ENCODE measurements at places on chromosomes 6 and 20. TPM values are rescaled to one million over a fixed set of nuclear protein-coding genes. Genes with fewer than 3 reads are reported as not detected.
A peak's percentile ranks its signal among the peaks of the same experiment; 100 is the strongest.

GRCh38 chr6:10603219-10603618 lies 82.1 kb downstream of the GCNT2 start:
- no peak for DNase-seq

GRCh38 chr20:61895016-61895415 lies 170.7 kb downstream of the TAF4 start:
- DNase-seq, result no peak

DNA sequence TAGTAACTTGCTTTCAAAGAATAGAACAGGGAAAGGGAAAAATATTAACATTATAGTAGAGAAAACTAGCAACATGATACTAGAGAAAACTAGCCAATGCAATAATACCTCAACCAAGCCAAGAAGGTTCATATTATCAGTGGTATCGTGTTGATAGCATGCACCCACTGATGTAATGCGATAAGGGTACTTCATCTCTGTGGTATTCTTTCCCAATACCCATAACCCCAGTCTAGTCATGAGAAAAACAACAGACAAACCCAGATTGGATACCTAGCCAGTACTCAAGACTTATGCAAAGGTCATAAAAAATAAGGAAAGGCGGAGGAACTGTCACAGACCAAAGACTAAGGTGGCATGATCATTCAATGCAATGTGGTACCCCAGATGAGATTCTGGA lies 21.0 kb downstream of the BLOC1S5 start:
- DNase-seq, result no peak

GRCh38 chr6:156398371-156398770 lies 378.8 kb upstream of the ARID1B start:
- DNase-seq, result no peak

DNA sequence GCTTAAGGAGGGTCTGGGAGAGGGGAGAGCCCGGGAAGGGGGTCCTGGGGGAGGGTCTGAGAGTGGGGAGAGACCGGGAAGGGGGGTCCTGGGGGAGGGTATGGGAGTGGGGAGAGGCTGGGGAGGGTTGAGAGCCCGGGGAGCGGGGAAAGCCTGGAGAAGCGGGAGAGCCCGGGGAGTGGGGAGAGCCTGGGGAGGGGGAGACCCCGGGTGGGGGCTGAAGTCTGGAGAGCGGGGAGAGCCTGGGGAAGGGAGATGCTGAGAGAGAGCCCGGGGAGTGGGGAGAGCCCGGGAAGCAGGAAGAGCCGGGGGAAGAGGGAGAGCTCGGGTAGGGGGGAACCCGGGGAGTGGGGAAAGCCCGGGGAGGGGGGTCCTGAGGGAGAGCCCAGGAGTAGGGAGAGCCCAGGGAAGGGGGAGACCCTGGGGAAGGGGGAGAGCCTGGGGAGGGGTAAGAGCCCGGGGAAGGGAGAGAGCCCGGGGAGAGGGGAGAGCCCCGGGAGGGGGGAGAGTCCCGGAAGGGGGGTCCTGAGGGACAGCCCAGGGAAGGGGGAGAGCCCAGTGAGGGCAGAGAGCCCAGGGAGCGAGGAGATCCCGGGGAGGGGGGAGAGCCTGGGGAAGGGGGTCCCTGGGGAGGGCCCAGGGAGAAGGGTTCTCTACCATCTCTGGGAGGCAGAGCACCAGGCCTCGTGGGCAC lies 148.5 kb downstream of the SYNDIG1 start:
- no peak for DNase-seq

DNA sequence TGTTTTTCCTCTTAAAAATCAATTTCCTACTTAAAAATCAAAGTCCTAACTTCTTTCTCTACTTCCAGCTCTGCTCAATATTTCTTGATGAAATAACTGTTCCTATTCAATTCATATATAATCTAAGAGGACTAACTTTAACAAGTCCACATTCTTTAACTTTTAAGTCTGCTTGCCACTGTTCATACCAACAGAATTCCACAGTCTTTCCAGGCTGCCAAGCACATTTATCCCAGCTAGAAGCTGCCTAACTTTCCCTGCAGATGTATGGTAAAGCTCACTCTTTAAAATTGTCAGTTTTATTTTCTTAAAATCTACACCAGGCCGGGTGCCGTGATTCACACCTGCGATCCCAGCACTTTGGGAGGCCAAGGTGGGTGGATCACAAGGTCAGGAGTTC lies 11.5 kb downstream of the CALHM6 start:
- no peak for DNase-seq

GRCh38 chr6:140029551-140029950 lies 655.1 kb upstream of the CITED2 start:
- DNase-seq, result no peak

DNA sequence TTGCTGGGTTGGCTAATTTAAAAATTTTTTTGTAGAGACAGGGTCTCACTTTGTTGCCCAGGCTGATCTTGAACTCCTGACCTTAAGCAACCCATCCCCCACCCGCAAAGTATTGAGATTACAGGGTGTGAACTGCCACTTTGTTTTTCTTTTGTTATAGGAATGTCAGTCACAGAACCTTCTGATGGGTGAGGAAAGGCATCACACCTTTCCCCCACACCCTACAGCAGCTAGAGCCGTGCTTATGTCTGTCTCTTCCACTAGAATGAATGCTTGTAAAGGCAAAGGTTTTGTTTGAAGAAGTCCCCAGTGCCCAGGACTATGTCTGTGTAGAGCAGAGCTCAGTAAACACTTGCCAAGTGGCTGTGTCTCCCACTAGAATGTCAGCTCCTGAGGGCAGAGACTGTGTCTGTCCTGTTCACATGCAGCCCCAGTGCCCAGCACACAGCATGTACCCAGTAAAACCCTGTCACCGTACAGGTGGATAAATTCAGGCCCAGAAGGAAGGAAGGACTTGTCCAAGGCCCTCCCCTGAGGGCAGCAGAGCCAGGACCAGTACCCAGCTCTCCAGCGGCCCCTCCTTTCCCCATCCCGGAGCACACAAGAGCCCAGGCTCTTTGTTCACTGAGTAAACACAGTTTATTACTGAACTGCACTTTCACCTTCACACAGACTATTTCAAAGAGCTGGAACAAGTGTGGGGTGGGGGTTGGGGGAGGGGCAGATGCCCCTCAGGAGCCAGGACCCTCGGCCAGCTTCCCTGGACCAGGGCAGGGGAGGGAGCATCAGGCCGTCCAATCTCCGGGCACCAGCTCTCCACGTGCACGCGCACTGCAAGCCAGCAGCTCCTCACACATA lies 26.4 kb downstream of the COX4I2 start:
- DNase-seq, result peak; percentile 77

GRCh38 chr6:107957308-107957908 lies 600 bp downstream of the SEC63 start:
- DNase-seq, result peak; percentile 66

- DNase-seq, result no peak
Measured at GRCh38 chr20:5279661-5280060, 37.1 kb downstream of the PROKR2 start.

- no peak for DNase-seq
Measured at GRCh38 chr6:144377586-144378210, 92.6 kb downstream of the UTRN start.

DNA sequence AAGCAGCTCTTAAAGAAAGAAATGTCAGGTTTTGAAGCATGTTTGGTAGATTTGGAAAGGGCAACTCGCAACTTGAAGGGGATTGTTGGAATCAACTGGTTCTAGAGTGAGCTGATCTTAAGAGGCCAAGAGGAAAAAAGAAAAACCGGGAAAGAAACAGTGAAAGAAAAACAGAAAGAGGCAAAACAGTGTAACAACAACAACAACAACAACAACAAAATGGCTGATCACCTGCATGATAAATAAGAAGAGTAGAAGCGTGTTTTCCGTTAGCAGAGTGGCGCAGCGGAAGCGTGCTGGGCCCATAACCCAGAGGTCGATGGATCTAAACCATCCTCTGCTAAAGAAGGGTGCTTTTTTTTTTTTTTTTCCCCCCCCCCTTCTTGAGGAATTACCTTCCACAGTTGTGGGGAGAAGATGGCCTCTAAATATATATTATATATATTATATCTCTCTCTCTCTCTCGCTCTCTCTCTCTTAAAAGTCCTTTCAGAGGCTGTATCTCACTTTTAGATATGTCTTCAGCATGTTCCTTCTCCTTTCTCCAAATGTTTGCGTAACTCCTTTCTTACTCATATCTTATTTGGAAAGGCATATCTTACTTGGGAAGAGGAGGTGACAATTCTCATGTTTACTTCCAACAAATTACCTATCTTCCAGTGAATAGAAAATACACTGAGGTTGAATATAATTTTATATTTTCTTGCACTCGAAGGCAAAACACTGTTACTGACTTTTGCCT lies 134.4 kb downstream of the OR2B2 start:
- no peak for DNase-seq

DNA sequence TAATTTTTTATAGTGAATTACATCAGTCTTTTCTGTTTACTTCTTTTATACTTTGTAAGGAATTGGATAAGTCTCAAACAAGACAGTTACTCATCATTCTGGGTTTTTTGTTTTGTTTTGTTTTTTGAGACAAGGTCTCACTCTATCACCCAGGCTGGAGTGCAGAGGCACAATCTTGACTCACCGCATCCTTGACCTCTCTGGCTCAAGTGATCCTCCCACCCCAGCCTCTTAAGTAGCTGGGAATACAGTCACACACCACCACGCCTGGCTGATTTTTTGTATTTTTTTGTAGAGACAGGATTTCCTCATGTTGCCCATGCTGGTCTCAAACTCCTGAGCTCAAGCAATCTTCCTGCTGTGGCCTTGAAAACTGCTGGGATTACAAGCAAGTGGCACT lies 524.3 kb downstream of the EYS start:
- no peak for DNase-seq

DNA sequence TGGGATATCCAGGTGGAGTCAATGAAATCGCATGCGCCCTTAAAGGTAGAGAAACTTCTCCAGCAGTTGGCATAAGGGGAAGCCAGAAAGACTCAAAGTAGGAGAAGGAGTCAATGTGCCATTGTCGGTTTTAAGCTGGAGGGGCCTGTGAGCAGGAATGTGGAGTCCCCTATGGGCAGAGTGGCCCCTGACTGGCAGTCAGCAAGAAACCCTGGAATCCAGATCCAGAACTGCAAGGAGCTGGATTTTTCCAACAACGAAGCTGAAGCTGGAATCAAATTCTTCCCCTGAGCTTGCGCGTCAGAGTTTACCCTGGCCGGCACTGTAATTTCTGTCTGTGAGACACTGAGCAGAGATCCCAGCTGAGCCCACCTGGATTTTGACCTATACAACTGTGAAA lies 315.0 kb downstream of the DHX35 start:
- no peak for DNase-seq

DNA sequence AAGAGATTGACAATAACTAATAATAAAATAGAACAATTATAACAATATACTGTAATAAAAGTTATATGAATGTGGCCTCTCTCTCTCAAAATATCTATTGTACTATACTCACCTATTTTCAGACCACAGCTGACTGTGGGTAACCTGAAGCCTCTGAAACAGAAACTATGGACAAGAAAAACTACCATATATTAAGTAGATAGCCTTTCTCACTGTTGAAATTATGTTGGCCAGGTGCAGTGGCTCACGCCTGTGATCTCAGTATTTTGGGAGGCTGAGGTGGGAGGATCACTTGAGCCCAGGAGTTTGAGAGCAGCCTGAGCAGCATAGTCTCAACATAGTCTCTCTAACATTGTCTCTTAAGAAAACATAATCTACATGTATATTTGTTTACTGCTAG lies 89.9 kb downstream of the DOK5 start:
- DNase-seq, result no peak

DNA sequence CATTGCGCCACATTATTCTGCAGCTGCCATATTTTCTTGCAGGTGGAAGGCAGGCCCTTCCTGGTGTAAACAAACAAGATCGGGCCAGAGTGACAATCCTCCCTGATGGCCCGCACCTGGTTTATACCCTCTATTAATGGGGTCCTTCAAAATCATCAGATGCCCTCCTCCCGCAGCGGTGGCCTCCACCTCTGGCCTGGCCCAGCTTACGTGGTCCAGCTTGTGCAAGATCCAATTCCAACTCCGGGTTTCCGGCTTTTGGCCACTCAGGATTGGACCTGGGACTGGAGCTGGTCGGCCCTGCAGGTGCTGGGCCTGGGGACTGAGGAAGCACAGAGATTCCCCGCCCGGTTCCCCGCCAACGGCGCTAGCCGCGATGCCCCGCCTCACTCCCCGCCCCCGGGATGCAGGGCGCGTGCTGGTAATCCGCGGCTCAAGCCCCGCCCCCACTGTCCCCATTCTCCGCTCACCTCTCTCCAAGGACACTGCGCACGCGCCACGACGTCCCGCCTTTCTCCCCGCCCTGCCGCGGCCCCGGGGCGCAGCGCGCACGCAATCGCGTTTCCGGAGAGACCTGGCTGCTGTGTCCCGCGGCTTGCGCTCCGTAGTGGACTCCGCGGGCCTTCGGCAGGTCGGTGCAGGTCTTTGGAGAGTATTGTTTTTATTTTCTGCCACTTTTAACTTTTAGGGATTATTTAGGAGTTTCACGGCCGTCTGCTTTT lies at the start of gene TMEM14B:
TMEM14B (plus strand) TSS at position 555 of the 722 bp plus-strand sequence. CDS start 1,441 bp downstream, outside the sequence.
- peak; percentile 100 for DNase-seq

DNA sequence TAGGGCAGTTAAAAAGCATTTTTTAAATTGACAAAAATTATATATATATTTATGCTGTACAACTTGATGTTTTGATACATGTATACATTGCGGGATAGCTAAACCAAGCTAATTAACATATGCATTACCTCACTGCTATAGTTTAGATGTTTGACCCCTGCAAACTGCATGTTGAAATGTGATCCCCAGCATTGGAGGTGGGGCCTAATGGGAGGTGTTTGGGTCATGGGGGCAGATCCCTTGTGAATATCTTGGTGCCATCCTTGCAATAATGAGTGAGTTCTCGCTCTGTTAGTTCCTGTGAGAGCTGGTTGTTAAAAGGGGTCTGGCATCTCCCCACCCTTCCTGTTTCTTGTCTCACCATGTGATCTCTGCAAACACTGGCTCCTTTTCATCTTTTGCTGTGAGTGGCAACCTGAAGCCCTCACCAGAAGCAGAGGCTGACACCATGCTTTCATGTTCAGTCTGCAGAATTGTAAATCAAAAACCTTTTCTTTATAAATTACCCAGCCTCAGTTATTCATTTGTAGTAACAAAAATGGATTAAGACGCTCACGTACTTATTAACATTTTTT lies 111.8 kb downstream of the MCHR2 start:
- no peak for DNase-seq

The ENPP4 gene
- 28.4 TPM for total RNA-seq

The SAPCD1 gene
- 1.7 TPM for total RNA-seq

The PTPRT gene
- 0.12 TPM for total RNA-seq

The PABPC1L gene
- 36.3 TPM for total RNA-seq

The BANF2 gene
- total RNA-seq, result not detected

The SRPK1 gene
- 111 TPM for total RNA-seq

The DUSP15 gene
- total RNA-seq, result 0.74 TPM

The HRH3 gene
- total RNA-seq, result not detected

The LPA gene
- total RNA-seq, result 0.15 TPM

The CLPSL1 gene
- total RNA-seq, result not detected

The TNNC2 gene
- total RNA-seq, result 2.9 TPM
